ENCODE measurements at places on chromosomes 12 and 14.

DNA sequence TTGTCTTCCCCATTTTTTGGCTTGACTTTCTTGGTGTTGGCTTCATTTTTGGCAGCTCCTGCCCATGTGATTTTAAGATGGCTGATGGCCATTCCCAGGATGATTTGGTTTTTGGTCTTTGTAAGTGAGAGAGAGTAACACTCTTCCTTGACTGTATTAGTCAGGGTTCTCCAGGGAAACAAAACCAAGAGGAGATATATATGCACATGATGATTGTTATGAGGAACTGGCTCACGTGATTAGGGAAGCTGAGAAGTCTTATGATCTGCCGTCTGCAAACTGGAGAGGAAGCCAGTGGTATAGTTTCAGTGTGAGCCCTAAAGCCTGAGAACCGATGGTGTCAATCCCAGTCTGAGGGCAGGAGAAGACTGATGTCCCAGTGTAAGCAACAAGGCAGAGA is 146.6 kb downstream of the NRXN3 start:
- no peak for DNase-seq

DNA sequence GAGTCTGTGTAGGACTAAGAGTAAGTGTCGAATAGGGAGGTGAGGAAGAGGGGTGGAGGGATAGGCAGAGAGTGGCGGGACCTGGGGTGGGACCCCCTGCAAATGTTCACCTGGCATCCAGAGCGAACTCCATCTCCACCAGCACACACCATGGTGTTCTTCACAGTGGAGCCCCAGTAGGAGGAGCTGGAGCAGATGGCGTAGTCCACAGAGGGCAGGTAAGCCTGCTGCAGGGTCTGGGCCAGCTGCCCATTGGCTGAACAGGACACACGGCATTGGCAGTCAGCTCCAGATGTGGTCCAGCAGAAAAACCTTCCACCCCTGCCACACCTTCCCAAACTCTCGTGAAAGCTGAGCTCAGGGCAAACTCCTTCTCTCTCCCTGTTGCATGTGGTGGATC is 6.7 kb downstream of the CELA1 start:
- DNase-seq: no peak

DNA sequence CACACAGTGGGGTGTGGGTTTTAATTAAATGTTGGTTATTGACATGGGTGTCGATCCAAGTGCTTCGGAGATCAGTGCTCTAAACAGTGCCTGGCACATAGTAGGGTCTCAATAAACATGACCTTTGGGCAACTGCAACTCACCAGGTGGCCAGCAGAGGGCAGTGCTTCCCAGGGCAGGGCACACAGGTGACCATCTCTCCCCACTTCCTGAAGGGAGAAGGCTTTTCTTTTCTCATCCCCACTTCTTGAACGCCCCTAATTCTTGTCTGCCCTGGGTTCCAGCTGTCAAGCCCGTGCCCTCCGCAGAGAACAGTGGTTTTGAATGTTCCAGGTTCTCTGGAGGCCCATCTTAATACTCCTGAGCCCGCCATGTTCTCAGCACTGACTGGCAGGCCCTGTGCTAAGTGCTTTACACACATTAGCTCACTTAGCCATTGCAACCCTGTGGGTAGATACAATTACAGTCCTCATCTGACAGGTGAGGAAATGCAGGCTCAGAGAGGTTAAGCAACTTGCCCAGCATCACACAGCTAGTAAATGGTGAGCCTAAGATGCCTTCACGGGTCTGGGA is 16.3 kb downstream of the RAPGEF3 start:
- DNase-seq: peak; percentile 55

GRCh38 chr12:65828711-65829339 is 4.5 kb downstream of the HMGA2 start:
- no peak for DNase-seq

DNA sequence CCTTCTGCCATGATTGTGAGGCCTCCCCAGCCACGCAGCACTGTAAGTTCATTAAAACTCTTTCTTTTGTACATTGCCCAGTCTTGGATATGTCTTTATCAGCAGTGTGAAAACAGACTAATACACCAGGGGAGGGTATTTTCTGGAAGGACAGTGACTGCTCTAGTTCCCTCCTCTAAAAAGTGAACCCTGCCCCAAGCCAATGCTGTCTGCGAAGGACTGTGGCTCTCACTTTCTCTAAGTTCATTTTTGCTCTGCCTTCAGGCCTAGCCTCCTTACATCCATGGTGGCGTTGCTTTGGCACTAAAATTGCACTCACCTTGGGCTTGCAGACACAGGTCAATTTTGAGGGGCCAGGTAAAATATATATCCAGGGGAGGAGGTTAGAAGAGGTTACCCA is 323.0 kb downstream of the VRK1 start:
- DNase-seq: no peak

GRCh38 chr12:97375310-97375709 is 87.3 kb upstream of the RMST start:
- DNase-seq: no peak

GRCh38 chr14:74836251-74836960 is 39.5 kb downstream of the PROX2 start:
- no peak for DNase-seq
